Activated CD4-positive, alpha-beta T cell treated with anti-CD3 and anti-CD28 coated beads, Interleukin-2, amount 10 ng/mL, durations not matched to agents 7 days and 5 days (primary cell): ENCODE measurements at places on chromosomes 6 and 20.

DNA sequence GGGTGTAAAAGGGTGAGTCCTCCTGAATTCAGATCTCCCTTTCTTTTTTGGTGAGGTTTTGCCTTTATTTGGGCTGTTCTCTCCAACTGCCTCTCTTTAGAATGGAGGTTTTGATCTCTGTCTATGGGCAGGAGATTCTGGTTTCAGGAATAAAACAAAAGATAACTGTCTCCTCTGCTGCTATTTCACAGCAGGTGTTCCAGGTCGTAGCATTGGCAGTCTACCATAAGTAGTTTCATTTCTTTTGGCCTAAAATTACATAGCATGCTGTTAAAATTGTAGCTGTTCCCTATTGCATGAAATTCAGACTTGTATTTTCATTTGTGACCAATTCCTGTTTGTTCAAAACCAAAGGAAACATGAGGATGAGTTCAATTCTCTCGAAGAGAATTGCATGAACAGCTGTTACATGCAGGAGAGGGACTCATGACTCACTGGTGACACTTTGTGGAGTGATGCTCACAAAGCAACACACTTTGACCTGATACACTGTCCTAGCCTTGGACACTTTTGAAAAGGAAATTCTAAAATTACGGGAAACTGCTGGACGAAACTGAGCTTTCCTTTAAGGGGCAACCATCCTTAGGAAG is 76.8 kb upstream of the SIRPG start:
- DNase-seq: peak; percentile 55

DNA sequence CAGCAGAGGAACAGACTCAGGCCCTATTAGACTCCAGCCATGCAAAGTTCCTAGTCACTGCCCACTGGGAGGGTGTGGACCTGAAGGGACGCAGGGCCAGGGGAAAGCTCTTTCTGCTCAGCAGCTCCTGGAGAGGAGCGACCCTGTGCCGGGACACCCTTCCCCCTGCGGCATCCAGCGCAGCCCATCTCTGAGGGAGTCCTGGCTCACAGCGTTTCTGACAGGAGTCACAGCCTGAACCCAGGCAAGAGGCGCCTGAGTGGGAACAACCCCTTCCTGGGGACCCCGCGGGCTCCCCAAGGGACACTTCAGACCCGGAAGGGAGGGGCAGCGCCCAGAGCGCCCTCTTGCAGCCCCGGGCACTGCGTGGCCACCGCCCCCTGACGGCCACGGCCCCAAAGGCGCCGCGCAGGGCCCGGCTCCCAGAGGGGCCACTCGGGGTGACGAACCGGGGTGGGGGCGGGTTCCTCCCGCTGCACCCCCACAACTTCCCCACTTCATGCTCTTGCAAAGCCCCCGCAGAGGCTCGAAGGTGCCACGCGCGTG is 862 bp downstream of the UCKL1 start:
- peak; percentile 42 for DNase-seq

DNA sequence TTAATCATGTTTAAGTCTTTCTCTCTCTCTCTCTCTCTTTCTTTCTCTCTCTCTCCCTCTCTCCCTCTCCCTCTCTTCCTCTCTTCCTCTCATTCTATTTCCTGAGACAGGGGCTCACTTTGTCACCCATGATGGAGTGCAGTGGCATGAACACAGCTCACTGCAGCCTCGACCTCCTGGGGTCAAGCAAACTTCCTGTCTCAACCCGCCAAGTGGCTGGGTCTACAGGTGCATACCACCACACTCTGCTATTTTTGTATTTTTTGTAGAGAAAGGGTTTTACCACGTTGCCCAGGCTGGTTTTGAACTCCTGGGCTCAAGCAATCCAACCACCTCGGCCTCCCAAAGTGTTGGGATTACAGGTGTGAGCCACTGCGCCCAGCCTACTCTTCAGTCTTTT is 15.7 kb upstream of the RPS10 start:
- no peak for DNase-seq

DNA sequence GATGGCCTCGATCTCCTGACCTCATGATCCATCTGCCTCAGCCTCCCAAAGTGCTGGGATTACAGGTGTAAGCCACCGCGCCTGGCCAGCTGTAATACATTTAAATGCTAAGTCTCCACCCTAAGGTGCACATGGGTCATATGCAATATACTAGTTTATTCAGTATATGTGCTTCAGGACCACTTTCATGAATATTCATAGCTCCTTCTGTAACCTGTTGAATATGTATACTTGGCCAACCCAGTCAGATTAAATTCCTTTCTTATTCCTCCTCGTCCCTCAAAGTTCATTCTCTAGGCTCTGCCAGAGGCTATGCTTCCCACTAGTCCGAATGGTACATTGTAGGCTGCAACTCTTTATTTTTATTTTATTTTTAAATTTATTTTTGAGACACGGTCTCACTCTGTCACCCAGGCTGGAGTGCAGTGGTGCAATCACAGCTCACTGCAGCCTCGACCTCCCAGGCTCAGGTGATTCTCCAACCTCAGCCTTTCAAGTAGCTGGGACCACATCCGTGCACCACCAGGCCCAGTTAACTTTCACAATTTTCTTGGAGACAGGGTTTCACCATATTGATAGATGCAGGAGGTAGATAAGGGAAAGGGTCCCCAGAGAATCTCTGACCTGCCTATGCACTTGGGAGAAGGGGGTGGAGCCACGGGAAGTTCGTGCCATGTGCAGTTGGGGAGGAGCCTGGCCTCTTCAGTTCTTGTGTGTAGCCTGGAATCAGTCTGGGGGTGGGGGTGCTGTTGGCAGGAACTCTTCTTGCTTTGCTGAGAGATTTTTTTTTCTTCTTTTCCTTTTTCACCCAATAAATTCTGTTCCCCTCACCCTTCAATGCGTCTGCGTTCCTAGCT is 41.3 kb upstream of the DDR1 start:
- peak; percentile 11 for DNase-seq

- DNase-seq: no peak
Observed at GRCh38 chr6:107642861-107643328, 153.0 kb downstream of the SOBP start.

- peak; percentile 36 for DNase-seq
Observed at GRCh38 chr6:149852180-149852579, 12.0 kb downstream of the LRP11 start.

GRCh38 chr6:106631346-106631745 is 2.0 kb downstream of the QRSL1 start:
- no peak for DNase-seq

GRCh38 chr6:101703311-101703710 is 309.8 kb downstream of the GRIK2 start:
- no peak for DNase-seq

- no peak for DNase-seq
Observed at GRCh38 chr6:106549521-106549920, 79.8 kb downstream of the RTN4IP1 start.

DNA sequence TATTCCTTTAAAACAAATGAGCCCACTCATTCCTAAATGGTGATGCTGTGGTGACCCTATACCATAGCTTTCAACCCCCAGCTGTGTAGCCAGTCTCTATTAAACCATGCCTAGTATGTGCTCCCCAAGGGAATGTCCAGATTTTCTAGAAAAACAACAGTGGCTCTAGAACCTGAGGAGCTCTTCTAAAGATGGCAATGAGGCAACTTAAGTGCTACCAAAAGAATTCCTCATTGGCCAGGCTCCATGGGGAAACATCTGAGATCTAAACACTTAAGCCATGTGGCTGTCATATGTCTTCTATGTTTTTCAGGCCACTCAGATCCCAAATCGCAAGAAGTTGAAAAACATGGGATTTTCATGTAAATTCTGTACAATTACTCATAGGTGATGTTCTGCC is 191.0 kb downstream of the TPBG start:
- DNase-seq: no peak

GRCh38 chr20:49219924-49220831 is 962 bp downstream of the DDX27 start:
- DNase-seq: no peak

DNA sequence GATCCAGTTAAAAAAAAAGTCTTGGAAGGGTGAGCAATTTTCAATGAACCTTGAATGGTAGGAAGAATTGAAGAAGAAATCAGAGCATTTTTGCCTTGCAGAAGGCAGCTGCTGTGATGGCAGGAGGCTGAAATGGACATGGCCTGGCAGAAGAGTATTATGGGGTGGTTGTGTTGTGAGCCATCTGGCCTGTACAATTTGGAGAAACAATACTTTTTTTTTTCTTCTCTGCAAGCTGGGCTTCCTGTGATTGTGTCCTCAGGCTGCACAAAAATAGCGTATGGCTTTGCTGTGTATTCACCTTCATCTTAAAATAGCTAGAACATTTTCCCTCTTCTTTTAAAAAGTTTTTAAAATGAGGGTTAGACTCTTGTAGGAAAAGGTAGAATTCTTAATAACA is 21.4 kb downstream of the SYCP2L start:
- no peak for DNase-seq

GRCh38 chr6:104541411-104541810 is 318.3 kb downstream of the HACE1 start:
- no peak for DNase-seq

DNA sequence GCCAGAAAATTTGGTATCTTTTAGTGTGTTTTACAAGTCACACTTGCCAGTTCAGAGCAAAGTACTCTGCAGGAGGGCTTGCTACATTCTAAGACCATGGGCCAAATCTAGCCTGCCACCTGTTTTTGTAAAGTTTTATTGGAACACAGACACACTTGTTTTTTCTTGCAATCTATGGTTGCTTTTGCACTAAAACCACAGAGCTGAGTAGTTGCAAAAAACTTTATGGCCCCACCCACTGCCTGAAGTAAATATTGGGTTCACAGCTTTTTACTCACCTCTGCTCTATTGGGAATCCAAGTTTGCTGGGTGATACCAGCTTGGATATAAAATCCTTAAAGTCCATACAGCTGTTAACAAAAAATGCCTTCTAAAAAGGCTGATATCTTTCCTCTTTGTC is 109.0 kb downstream of the ZFP64 start:
- no peak for DNase-seq

- DNase-seq: no peak
Observed at GRCh38 chr20:53142225-53143127, 170.3 kb downstream of the TSHZ2 start.

DNA sequence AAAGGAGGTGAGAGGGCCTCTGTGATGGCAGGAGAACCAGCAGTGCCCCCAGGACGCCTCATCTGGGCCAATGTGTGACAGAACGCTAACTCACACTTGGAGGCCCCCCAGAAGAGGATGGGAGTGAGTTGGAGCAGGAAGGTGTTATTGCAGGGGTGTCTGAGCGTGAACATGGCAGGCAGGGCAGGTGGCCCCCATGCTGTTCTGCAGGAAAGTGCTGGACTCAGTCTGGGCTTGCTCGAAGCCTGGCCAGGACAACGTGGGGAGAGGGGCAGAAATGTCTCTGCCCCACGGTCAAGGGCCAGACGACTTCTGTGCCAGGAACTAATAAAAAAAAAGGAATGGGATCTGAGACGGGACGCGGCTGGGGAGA is 931 bp upstream of the EBF4 start:
- no peak for DNase-seq

DNA sequence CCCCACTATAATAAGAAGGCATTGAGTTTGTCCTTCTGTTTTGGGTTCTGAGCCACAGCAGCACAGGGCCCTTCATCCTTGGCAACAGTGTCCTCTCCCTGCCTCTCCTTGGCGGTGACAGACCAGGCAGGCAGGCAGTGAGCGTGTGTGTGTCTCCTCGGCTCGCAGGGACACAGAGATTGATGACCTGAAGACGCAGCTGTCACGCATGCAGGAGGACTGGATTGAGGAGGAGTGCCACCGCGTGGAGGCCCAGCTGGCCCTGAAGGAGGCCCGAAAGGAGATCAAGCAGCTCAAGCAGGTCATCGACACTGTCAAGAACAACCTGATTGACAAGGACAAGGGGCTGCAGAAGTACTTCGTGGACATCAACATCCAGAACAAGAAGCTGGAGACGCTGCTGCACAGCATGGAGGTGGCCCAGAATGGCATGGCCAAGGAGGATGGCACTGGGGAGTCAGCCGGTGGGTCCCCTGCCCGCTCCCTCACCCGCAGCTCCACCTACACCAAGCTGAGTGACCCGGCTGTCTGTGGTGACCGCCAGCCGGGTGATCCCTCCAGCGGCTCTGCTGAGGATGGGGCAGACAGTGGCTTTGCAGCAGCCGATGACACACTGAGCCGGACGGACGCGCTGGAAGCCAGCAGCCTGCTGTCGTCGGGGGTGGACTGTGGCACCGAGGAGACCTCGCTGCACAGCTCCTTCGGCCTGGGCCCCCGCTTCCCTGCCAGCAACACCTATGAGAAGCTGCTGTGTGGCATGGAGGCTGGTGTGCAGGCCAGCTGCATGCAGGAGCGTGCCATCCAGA is 24.0 kb downstream of the SDCBP2 start:
- DNase-seq: no peak

DNA sequence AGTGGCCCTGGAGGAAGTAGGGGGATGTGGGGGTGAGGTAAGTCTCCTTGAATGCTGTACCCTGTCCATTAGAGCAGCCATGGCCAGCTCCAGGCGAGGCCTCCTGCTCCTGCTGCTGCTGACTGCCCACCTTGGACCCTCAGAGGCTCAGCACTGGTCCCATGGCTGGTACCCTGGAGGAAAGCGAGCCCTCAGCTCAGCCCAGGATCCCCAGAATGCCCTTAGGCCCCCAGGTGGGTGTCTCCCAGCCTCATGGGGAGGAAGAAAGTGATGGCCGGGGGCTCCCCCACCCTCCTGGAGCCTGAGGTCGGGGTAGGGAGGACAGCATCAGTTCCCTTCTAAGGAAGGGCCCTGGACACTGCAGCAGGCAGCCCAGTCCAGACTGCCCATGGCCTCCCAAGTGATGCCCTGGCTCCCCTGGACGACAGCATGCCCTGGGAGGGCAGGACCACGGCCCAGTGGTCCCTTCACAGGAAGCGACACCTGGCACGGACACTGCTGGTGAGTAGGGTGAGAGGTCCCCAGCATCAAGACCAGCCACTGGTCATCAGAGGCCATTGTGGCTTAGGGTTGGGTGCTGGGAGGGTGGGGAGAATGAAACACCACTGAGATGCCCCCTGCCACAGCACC is 1.0 kb downstream of the GNRH2 start:
- DNase-seq: no peak

- no peak for DNase-seq
Observed at GRCh38 chr6:40356242-40356910, 230.8 kb downstream of the LRFN2 start.

- no peak for DNase-seq
Observed at GRCh38 chr6:161575523-161576254, 301.8 kb upstream of the AGPAT4 start.

DNA sequence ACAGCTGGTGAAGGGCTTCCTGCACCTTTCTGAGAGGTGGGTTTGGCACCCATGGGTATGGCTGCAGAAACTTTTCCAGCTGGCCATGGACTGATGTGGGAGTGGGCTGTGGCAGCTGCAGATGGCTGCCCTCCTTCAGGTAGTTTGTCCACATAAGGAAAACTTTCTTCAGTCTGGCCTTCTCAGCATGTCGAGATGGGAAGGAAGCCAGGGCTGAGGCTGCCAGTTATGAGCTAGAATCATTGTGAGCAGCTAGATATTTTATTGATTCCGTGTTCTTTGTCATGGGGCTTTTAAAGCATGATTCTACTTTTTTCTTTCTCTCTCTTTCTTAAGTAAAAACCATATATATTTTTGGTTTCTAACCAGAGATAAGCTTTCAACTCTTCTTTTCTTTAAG is 16.6 kb downstream of the NKX2-4 start:
- DNase-seq: no peak

DNA sequence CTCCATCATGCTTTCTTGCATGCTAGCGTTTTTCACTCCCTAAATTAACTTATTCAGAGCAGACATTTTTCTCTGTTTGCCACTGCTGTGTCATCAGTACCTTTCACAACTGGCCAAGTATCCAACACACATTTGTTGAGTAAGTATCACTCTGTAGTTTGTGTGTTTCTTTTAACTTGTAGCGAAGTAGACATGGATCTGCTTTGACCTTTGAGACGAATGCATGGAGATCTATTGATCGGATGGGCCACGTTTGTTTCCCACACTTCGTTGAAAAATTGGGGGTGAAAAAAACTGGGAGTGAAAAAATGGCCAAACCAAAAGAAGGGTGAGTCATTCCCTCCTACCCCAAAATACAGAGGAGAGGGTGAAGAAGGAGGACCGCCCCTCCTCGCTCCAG is 12.9 kb upstream of the SLC9A8 start:
- no peak for DNase-seq
